Endodermal cell (in vitro differentiated cells): ENCODE measurements at places on chromosomes 16 and 17.

DNA sequence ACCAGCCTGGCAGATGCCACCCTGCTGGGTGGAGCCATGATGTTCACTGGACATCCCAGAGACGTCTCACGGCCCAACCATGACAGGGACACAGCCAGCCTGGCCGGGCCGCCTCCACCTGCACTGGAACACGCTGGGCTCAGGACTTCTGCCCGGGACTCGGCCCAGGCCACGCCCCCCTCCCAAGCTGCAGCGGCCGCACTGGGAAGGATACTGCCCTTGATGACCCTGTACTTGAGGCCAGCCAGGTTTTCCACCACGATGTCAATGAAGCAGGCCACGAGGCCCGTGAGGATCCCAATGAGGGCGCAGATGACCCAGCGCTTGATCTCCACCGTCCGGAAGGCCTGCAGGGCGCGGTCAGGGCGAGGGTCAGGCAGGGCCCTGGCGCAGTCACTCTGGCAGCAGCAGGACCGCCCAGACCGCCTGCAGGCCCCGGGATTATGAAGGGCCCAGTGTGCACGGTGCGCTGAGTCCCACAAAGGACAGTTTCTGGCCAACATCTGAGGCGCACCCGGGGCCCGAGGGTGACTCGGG is 14.2 kb downstream of the CLCN7 start:
- no peak for DNase-seq

DNA sequence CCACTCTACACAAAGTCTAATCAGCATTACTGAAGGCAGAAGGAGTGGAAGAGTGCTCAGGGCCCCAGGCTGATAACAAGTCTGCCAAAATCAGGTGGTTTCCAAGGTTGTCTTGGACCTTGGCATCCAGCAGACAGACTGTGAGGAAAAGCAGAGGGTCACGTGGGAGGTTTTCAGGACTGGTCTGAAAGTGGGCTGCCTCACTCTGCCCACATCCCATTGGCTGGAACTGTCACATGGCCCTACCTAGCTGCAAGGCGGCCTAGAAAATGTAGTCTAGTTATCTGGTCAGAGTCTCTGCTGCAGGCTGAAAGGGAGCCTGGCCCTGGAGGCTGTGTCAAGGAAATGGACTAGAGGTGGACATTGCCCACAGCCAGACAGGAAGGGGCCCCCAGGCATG is 310.7 kb upstream of the ASIC2 start:
- no peak for DNase-seq

DNA sequence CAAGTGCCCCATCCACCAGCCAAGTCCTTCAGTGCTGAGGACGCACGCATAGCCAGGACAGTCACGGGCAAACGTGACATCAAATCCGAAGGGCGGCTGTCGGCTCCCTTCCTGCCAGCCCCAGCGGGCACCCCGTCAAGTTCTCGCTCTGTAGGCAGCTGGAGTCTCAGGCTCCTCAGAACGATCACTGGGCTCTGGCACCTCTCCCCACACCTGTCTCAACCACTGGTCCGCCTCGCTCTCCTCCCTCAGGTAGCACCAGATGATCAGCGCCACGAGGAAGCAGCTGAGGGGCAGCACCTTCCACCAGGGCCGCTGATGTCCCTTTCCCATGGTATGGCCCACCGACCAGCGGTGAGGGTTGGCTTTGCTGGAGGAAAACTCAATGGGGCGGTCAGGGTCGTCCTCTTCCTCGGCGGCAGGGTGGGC is 422 bp downstream of the UQCC4 start:
- no peak for DNase-seq

- no peak for DNase-seq
Observed at GRCh38 chr16:60064026-60064425, 1329.9 kb upstream of the GOT2 start.

- DNase-seq, result no peak
Observed at GRCh38 chr17:21528031-21528695, 152.0 kb downstream of the KCNJ12 start.

DNA sequence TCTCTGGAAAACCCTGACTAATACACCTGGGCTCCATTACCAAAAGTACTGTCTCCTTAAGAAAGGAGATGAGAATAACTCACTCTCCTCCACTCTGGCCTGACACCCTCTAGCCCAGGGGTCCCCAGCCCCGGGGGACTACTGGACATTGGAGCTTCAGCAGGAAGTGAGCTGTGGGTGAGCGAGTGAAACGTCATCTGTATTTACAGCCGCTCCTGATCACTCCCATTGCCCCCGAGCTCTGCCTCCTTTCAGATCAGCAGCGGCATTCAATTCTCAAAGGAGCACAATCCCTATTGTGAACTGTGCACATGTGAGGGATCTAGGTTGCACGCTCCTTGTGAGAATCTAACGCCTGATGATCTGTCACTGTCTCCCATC is 126.3 kb upstream of the TNRC6C start:
- DNase-seq, result no peak
